Stimulated activated CD8-positive, alpha-beta memory T cell treated with anti-CD3 and anti-CD28 coated beads, Interleukin-2, amount 100 ng/mL, for 1 hour (primary cell): ENCODE measurements at places on chromosomes 12 and 14.

GRCh38 chr14:105376521-105377440 lies 21.6 kb upstream of the TEX22 start:
- no peak for DNase-seq

GRCh38 chr14:62614122-62614521 lies 431.1 kb downstream of the KCNH5 start:
- DNase-seq, result no peak

- no peak for DNase-seq
Measured at GRCh38 chr14:59325906-59326305, 137.4 kb downstream of the DAAM1 start.

DNA sequence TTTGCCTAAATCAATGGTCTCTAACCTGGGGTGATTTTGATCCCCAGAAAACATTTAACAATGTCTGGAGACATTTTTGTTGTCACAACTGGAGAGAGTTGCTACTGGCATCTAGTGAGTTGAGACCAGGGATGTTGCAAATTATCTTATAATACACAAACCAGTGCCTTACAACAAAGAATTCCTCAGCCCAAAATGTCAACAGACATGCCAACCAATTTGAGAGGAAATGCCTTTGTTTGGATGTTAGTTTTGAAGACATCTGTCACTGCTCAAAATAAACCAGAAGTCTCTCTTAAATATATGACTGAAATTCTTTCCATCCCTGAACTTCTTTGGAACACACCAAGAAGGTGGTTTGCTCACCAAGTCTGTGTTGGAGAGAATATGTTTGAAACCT lies 336.9 kb upstream of the ATP2B1 start:
- no peak for DNase-seq
